ENCODE measurements at places on chromosomes 4 and X.

GRCh38 chr4:140267576-140267975 is 105.9 kb upstream of the SCOC start:
- DNase-seq = no peak

DNA sequence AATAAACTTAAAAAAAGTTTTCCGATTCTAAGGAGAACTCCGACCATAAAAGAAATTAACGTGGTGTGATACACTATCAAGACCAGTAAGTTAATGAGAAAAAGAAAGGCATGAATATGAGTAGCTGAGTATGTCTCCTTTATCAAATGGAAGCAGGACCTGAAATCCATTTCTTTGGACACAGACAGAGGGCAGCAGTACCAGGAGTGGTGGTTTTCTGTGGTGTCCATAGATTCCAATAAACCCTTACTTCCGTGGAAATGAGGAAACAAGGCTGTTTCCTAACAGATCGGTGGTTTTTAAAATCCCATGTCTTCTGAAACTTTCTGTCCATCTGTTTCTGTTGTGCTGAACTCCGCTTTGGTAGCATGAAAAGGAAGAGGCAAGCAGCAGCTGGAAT is 128.5 kb upstream of the TSPAN5 start:
- DNase-seq = no peak

DNA sequence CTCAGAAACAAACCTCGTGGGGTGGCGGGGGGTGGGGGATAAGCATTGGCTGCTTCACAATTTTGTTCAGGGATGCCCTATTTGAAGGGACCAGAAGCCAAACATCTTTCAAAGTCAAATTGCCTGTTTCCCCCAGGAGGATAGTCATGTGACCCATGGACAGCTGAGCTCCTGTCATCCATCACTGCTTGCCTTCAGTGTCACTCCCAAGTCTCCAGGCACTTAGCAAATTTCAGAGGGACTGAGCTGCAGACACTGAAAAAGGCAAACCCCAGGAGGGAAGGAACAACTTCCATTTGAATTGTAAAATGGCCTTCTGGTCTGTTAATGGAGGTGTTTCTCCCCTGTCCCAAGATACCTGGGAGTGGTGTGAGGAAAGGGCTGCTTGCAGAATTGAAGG is 73.4 kb downstream of the FRMPD3 start:
- no peak for DNase-seq

DNA sequence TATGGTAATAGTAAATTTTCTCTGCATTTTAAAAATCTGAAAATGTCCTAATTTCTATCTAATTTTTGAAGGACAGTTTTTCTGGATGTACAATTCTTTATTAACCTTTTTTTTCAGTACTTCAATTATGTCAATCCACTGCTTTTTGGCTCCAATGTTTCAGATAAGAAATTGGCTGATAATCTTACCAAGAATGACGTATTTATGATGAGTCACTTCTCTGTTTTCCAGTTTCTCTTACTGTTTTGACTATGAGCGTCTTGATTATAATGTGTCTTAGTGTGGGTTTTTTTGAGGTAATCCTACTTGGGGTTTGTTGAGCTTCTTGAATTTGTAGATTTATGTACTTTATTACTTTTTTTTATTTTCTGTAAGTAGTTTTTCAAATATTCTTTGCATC is 47.2 kb downstream of the UGT2B11 start:
- DNase-seq = no peak

GRCh38 chrX:46754036-46754435 is 4.9 kb downstream of the SLC9A7 start:
- DNase-seq = no peak

- no peak for DNase-seq
Measured at GRCh38 chrX:131739823-131740222, 195.9 kb downstream of the OR13H1 start.

- no peak for DNase-seq
Measured at GRCh38 chr4:971666-972500, 1.5 kb downstream of the DGKQ start.

DNA sequence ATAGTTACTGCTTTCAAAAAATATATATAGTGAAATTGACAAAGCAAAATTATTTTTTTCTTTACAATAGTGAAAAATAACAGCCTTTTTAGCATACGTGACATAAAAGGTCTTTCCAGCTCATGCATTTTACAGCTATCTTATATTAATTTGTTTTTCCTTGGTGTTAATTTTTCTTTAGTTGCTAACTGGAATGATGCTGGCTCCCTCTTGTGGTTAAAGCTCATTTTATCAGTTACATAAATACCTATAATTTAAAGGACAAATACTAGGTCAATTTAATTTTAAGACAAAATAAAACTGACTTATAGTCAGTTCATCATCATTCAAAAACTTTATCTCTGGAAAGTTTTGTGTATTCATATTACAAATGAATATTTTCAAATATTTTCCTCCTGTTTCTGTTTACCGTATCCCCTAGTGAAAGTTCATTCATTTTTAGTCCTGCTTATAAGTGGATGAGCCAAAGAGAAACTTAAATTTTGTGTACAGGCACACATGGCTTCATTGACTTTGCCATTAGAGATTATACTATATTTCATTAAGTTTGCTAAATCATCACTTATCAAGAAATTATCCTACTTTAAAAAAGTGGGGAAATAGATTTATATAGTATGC is 9.9 kb upstream of the ANAPC4 start:
- no peak for DNase-seq

DNA sequence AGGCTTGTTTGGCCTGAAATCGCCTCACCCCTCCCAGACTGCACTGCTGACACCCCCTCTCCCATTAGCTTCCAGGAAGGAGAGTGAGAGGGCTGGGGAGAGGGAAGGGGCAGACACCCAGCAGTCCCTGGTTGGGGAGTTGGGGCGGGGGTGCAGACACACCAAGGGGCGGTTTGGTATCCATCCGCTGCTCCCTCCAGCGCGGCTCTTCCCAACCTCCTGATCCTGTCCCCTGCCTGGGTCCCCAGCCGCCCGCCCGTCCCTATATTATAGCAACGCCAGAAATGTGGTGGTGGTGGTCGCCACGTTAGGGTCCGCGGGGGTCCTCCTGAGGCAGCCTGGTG is 24.9 kb downstream of the GPRASP3 start:
- DNase-seq = no peak

GRCh38 chr4:1579901-1580691 is 104.0 kb downstream of the FAM53A start:
- peak; percentile 90 for DNase-seq

DNA sequence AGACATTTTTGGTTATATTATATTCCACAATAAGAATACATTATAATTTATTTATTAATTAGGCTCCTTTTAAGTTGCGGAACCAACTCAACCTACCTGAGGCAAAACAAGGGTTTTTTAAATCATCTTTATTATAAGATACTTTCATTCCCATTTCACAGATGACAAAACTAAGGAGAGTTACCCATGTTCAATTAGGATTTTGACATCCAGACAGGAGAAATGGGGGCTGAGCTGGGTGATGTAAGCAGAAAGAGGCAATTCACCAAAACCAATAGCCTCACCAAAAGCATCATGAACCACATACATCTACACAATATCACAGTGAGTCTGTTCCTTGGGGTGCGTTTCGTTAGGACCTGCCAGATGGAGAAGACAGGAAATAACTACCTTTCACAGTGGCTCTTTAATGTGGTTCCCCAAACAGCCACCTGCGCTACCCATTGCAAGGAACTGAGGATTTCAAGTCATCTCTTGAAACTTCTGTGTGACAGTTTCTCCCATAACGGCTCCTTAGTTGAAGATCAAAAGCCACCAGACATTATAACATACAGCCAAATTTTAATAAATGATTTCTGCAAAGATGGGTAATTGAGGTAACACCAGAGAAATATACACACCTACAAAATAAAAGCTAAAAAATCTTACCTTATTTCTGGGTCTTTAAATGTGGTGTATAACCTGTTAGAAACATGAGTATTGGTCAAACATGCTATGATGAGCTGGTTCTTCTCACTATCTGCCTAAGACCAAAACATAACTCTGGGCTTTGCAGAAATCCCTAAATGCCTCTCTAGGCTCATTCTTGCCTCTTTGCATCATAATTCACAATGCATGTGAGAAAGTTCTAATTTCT is 190.6 kb upstream of the LEF1 start:
- DNase-seq = no peak

- no peak for DNase-seq
Measured at GRCh38 chrX:19593690-19594089, 78.4 kb upstream of the MAP3K15 start.

DNA sequence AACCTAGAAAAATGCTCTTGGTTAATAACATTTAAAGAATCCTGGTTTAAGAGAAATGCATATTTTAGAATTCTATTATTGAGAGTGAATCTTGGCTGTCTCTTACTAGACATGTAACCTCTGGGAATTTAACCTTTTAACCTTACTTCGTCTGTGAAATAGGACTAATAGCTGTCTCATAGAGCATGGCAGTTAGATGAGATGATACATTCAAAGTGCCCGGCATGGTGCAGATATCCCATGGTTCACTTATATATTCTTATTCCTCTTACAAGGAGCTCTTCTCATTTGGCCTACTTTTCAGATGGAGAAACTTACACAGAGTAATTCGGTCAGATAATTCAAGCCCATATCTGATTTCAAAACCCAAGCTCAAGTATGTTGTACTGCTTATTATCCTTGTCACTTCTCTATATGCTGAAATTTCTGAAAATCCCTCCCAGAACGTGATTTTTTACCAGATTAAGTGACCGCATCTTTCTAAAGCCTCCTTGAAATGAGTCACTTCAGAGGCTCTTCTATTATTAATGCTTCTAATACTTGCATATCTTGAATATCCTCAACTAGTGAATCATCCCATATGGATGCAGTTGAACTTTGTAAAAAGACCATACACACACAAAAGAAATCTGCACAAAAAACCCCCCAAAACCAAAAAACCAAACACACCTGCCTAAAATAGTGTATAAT is 4.9 kb downstream of the CDKN2AIP start:
- no peak for DNase-seq

- no peak for DNase-seq
Measured at GRCh38 chr4:88659055-88659889, 38.4 kb downstream of the NAP1L5 start.

DNA sequence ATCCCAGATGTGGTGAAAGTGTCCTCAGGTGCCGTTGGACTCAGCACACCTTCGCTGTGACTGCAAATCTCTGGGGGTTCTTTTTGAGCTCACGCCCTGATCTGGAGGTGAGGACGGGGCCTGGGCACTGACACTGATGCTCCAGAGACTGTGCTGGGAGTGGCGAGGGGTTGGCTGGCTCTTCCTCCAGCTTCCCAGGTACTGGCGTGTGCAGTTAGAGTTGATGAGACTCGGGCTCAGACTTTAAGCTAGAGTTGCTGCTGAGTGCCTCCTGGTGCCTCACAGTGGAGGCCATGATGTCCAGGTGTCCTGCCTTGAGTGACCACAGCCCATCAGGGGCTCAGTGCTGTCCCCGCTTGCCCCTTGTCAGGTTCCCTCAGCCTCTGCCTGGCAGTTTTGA is 16.3 kb downstream of the SPON2 start:
- DNase-seq = no peak

- DNase-seq = no peak
Measured at GRCh38 chr4:74896595-74896994, 36.3 kb upstream of the PARM1 start.

DNA sequence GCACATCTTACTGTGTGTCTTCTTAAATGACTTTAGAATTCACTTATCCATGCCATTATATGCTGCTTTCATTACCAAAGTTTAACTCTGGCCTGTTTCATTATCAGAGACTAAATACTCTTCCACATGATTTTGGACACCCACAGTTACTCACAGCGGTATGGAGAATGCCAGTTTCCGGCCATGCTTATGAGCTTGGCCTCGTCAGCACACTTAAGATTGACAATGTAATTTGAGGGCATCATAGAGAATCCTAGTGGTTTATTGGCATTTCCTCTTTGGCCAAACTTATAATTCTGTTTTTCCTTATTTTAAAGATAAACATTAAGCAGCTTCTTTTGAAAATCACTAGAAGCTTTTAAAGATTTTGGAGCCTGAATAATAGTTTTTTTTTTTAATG is 104.5 kb downstream of the IRF2 start:
- no peak for DNase-seq

- DNase-seq = no peak
Measured at GRCh38 chrX:150902434-150903109, 4.1 kb upstream of the CD99L2 start.

- no peak for DNase-seq
Measured at GRCh38 chr4:89509708-89510281, 202.2 kb upstream of the GPRIN3 start.

GRCh38 chr4:90306810-90307209 is 179.6 kb downstream of the CCSER1 start:
- DNase-seq = no peak

- DNase-seq = no peak
Measured at GRCh38 chrX:49165901-49166881, 3.6 kb downstream of the MAGIX start.

DNA sequence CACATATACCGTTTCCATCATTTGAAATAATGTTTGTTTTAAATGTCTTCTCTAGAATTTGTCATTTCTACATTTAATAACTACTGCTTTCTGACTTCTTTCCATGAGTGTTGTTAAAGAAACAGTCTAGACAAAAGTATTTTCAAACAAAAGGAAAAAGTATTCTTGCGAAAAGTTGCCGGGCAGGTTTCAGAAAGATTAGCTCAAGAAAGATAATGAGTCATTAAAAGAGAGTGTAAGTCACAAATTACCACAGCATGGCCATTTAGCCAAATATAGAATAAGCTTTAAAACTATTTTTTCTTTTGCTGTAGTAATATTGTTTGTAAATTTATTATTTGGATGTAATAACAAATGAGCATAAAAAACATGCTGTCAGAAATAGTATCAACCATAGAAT is 493.0 kb downstream of the TLL1 start:
- DNase-seq = no peak

GRCh38 chr4:101348995-101349800 is 1.9 kb upstream of the PPP3CA start:
- no peak for DNase-seq

GRCh38 chr4:176377780-176378179 is 58.0 kb downstream of the SPCS3 start:
- DNase-seq = no peak

DNA sequence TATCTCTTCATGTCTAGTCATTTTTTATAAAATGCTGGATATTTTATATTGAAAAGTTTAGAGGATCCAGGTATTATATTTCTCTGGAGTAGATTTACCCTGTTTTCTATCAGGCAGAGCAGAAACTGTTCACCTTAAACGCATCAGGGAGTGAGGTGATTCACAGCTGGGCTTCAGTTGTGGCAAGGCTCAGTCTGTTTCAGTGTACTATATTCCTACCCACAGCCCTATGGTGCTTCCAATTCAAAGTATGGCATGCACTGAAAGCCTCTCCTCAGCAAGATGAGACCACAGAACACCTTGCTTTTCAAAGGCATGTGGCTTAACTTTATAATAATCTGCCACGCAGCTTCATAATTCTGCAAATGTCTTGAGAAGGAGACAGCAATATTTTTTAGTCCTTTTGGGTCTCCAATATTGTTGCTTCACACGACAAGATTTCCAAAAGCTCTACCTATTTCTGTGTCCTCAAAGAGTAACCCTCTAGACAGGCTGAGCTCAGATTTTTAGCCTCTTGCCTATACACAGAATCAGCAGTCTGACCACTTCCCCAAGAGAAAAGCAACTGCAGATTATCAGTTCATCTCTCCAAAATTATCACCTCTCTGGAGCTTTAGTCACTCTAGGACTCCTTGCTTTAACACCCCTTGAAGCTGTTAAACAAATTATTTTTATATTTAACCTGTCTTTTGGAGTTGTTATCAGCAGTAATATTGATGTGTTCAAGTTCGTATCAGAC is 24.4 kb downstream of the PRDM5 start:
- no peak for DNase-seq
